ENCODE measurements at places on chromosomes 16 and 17.

DNA sequence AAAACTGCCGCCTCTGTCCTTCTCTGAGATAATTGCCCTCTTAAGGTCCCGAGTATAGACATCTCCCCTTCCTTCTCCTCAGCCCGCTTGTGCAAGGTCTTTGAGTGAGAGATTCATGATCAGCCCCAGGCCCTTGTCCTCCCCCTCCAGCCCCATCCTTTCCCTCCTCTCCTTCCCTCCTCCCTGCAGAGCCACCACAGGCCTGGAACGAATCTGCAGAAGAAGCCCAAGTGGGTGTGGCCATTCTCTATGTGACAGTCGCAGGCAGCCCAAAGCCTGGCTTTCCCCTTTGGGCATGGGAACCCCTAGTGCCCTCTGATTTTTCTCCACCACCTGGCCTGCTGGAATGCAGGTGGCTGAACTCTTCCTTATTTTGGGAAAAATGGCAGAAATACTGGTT lies 7.2 kb upstream of the NDRG4 start:
- DNase-seq: no peak

GRCh38 chr16:79411805-79412204 lies 188.7 kb downstream of the MAF start:
- no peak for DNase-seq

DNA sequence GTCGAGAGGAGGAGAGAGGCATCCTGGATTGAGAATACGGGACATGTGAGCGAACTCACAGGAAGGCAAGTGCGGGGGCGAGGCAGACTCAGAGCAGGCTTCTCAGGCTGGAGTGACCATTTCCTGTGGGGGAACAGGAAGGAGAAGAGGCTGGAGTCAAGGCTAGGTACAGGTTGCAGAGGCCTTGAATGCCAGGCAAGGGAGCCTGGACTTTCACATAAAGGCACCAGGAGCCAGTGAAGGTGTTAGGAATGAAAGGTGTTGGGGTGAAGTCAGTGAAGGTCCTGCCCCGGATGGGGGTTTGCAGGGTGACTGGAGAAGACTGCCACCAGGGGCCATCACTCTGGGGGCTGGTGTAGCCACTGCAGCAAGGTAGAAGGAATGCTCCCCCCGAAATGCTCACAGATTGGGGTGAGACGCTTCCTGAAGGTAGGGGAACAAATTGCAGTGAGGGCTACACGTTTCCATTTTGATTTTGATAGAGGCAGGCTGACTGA lies 5.3 kb upstream of the GPRC5C start:
- no peak for DNase-seq

- DNase-seq: no peak
These were observed 777.8 kb upstream of the EEF2KMT start for GRCh38 chr16:5875416-5875815.

GRCh38 chr17:50090971-50091917 lies 3.9 kb upstream of the PDK2 start:
- DNase-seq: no peak

DNA sequence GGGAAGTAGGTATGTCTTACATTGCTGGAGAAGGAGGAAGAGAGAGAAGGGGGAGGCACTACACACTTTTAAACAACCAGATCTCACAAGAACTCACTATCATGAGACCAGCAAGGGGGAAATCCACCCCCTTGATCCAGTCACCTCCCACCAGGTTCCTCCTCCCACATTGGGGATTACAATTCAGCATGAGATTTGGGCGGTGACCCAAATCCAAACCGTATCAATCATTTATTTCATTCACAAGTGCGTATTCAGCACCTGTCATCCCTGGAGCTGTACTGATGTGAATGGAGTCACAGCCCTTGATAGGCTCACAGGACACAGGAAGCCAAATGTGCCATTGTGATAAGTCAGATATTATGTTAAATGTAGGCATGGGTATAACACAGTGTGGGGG lies 228.3 kb upstream of the HSBP1 start:
- no peak for DNase-seq

DNA sequence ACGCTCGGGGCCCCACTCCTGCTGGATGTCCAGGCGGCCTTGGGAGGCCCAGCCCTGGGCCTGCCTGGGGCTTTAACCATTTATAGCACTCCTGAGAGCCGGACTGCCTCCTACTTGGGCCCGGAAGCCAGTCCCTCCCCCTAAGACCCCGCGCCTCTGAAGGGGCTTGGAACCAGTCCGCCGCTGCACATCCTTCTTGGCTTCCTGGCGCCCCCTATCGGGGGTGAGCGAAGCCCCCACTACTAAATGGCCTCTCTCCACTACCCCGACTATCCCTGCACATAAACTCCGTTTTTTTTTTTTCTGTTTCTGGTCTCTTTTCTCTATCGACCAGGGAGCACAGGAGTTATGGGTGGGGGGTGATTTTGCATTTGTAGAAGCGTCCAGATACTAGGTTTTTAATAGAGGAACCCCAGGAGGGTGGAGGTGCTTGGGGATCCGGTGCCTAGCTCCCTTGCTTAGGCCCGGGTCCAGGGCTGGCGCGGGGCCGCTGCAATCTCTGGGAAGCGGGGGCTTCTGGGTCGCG lies 633 bp upstream of the NOL3 start:
- no peak for DNase-seq
